Stimulated activated CD4-positive, alpha-beta T cell treated with anti-CD3 and anti-CD28 coated beads, Interleukin-1b, Interleukin-23, amount 100 ng/mL, for 1 hour (primary cell): ENCODE measurements at places on chromosomes 11 and 22.
A peak's percentile ranks its signal among the peaks of the same experiment; 100 is the strongest.

DNA sequence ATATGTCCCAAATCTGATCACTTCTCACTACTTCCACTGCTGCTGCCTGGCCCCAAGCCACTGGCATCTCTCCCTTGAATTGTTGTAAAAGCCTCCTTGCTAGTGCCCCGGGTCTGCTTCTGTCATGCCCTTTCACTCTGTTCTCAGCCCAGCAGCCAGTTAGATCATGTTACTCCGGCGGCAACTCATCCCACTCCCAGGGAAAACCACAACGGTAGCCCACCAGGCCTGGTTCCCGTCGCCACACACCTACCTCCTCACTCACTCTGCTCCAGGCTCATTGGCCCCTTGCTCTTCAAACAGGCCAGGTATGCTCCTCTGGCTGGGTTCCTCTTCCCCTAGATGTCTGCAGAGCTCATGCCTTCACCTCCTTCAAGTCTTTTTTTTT is 3.8 kb upstream of the MARK2 start:
- DNase-seq, result no peak

DNA sequence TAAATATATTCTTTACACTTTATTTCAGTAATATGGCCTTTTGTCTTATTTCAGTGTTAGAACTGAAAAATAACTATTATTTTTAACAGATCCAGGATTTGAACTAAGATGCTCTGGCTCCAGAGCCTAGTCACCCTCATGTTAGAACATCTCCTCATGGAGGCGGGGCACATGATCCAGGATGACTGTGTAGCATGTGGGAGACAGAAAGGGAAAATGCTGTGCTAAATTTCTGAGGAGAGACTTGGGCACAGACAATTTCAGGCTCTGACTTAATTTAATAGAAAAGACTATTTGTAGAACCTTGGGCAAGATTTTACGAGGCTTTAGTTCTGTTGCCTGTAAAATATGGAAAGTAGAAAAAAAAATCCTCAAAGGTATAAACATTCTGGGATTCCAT is 24.1 kb downstream of the CTSC start:
- no peak for DNase-seq

DNA sequence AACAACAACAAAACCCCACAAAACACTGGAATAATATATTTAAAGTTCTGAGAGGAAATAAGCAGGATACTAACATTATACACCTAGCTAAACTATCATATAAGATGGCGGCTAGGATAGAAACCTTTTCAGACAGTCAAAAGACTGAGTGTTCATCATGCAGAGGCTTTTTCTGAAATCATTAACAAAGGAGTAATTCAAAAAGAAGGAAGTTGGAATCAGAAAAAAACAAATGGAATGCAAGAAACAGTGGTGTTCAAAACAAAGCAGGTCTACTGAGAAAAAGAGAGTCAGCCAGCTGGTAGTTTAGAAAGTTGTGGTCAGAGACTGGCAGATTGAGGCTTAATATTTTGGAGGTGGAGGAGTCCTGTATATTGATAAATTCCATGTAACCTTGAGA is 30.1 kb upstream of the ZBTB44 start:
- DNase-seq, result no peak

GRCh38 chr11:13949876-13950275 is 12.6 kb upstream of the SPON1 start:
- DNase-seq, result no peak

DNA sequence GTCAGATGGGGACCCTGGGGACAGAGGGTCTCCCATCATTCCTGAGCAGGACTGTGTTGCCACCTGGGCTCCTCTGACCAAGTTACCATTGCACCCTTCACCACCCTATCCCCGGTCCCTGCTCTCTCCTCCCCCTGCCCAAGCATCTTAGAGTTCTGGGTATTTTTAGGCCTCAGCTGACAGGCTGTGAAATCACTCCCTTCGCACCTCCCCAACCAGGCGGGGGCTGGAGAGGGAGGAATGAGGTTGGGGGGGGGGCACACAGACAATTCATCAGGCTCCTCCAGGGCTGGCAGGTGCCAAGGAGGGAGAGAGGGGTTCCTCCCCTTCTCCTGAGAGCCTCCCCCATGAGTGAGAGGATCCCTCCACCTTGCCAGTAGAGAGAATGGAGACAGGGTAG is 9.0 kb downstream of the SYT7 start:
- no peak for DNase-seq

DNA sequence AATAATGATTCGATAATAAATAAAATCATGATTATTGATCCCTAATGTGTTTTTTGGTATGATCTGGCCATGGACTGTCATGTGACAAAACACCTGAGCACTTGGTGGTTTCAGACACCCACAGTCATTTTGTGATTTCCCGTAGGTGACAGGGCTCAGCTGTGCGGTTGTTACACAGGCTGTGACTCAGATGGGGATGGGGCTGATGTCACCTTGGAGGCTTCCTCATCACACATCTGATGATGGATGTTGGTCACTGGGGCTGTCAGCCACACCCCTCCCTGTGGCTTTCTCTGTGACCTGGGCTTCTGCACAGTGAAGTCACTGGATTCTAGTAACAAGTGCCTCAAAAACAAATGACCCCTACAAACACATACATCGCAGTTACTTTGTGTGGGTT is 995.1 kb downstream of the BRD1 start:
- DNase-seq, result no peak

- DNase-seq, result no peak
Observed at GRCh38 chr11:38710262-38710661, 2112.2 kb upstream of the RAG2 start.

DNA sequence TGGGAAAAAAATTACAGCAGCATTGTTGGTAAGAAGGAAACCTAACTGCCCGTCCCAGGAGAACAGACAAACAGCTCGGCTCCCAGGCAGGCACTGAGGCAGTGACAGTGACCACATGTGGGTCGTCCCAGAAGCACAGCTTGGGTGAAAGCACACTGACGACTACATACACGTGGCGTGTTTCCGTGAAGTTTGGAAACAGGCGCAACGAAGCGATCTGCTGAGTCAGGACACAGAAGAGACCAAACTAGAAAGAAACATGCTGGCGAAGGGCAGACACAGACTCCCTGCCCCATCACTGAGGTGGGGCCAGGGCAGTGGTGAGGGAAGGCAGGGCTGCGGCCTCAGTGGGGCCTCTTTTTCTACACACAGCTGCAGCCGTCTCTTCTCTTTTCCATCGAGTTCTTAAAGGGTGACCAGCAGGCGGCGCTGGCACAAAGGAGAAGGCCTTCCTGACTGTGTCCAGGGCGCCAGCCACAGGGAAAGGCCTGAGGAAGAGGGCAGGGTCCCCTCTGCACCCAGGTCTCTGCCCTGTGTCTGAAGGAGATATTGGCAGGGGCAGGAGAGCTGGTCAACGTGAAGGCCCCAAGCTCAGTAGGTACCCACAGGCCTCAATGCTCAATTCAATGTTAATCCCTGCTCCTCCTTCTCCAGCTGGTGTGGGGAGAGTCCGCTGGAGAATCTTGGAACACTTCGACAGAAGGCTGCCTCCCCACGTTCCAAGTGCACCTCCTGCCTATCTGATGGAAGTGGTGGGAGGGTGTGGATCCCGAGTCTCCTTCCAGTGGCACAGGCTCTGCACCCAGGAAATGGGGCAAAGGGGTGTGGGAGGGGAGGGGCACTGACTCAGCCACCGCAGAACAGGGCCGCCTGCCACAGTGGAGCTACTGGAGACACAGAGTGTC is 19.9 kb downstream of the CARS1 start:
- DNase-seq, result no peak

GRCh38 chr11:69052343-69053168 is 3.8 kb downstream of the TPCN2 start:
- no peak for DNase-seq

- DNase-seq, result no peak
Observed at GRCh38 chr11:123057661-123058305, 4.2 kb downstream of the HSPA8 start.

DNA sequence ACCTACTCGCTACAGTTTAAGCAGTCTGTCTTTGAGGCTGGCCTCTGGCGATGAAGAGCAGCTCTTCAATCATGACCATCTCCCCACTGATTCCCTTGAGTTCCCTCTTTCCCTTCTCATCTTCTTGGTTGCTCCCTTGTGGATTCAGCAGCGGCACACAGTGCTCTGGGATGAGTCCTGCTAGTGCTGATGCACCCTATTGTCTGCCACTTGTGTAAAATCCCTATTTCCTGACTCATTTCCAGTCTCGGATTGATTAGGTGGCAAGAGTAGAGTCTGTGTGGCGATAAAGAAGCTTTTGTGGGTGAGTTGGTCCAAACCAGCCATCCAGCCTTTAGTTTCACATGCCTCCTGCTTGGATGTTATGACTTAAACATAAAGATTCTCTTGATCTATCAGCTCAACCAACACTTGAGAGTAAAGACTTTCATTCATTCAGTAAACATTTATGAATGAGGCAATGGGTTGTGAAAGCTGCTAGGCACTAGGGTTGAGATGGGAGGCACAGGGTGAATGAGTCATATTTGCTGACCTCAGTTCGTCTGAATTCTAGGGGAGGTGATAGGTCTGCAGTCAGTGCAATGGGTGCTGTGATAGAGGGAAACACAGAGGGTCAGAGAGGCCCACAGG is 219.4 kb upstream of the RAG2 start:
- DNase-seq, result no peak

GRCh38 chr22:31162015-31162765 is 2.2 kb downstream of the RNF185 start:
- no peak for DNase-seq

- no peak for DNase-seq
Observed at GRCh38 chr11:110587129-110587528, 125.1 kb downstream of the ARHGAP20 start.

- DNase-seq, result no peak
Observed at GRCh38 chr11:107550304-107550703, 15.2 kb downstream of the ALKBH8 start.

GRCh38 chr11:96203567-96204365 is 139.2 kb downstream of the MAML2 start:
- no peak for DNase-seq

DNA sequence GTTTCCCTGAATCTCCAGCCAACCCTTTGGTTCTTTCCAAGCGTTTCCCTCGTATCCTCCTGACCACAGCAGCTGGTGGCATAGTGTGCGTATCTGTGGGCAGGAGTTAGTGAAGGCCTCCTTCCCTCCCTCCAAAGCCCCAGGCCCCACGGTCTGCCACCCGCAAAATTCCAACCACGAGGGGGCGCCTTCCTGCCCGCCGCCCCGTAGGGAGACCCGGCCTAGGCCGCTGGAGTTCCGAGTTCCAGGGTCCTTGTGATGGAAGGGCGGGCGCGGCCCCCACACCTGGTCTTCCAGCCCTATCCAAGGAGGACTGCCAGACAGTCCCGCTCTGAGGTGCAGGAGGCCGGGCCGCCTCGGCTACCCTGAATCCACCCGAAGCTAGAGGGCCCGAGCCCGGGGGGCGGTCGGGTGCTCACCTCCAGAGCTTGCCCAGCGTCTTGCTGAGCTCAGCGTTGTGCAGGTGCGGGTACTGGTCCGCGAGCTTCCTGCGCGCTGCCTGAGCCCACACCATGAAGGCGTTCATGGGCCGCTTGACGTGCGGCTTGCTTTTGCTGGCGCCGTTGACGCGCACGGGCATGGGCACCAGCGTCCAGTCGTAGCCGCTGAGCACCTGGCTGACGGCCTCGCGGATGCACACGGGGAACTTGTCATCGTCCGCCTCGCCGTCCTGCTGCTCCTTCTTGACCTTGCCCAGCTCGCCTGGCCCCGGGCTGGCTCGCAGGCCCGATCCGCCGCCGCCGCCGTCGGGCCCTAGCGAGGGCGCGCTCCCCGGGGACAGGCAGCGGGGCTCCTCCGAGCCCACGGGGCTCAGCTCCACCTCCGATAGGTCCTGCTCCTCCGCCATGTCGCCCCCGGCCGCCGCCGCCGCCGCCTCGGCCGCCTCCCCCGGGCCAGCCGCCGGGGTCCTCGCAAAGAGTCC is 1.2 kb downstream of the SOX10 start:
- DNase-seq, result no peak

DNA sequence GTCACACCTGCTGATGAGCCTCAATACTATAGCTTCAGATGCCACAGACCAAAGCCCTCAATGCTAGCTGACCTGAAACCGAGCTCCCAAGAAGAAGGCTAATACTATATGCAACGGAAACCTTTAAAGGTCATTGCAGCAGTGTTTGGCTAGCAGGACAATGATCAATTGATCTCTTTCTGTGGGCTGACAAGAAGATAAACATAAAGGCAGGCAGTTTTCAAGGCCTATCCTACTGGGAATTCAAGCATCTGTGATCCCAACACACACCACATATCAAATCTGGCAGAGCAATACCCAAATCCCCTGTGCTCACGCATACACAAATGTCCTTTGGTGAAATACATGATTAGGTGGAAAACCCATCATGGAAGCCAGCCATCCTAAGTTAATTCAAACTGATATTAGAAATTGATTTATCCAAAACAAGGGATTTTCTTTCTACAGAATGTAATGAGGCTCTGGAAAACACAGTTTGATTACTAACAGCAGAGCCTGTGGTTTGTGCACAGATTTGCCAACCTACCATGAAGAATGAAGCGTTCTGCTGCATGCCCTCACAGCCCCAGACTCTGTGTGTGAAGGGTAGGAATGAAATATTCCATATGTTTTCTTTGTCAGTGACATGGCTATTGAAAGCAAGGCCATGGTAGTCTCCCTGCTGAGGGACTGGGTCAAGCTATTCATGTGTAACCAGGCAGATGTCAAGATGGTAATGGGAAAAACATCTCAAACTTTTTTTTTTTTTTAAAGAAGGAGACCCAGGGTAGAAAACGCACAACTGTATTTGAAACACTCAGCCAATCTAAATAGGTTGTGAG is 12.2 kb downstream of the LGR4 start:
- no peak for DNase-seq

- DNase-seq, result peak; percentile 72
Observed at GRCh38 chr22:37077802-37078448, 26.4 kb downstream of the KCTD17 start.

DNA sequence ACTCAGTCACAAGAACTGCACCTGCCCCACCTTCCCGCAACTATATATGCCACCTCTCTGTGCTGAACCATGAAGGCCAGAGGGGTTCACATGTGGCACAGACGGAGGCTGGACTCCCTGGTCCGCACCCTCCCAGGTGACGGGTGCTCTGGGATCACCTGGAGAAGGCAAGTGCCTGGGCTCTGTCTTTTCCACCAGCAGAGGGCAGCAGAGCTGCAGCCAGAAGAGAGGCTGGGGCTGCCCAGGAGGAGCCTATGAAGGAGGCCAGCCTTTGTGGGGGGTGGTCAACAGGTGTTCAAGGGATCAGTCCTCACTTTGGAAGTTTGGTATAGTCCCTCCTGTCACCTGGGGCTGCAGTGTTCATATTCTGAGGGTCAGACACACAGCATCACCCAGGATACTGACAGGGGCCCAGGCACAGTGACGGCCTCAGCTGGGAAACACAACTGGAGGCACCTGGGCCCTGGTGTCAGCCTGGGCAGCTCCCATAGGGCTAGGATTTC is 39.2 kb upstream of the IGLL5 start:
- DNase-seq, result peak; percentile 17

DNA sequence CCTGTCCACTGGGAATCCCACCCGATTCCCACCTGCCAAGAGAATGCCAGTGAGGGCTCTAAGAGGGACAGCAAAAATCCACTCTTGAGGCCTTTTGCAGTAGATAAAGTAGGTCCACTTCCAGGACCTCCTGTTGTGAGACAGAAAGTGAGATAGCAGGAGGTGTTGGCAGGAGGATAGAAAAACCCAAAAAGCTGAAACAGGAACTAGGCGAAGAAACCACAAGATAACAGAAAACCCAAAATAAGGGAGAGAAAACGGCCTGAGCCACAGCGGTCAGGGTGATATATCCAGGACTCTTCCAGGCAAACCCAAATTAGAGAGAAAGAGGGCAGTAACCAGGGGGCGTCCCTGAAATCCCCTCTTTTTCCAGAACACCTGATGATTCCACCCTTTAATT is 79.7 kb upstream of the LINC01488 start:
- no peak for DNase-seq

GRCh38 chr11:116379185-116379828 is 393.5 kb downstream of the BUD13 start:
- no peak for DNase-seq
